ENCODE measurements at places on chromosomes 4 and X. TPM values are rescaled to one million over a fixed set of nuclear protein-coding genes. Genes with fewer than 3 reads are reported as not detected.
A peak's percentile ranks its signal among the peaks of the same experiment; 100 is the strongest.

GRCh38 chrX:75051047-75051446, 105.0 kb downstream of the ABCB7 start:
- no peak for DNase-seq
- H3K27ac ChIP-seq = no peak overlapping the region
- no peaks in the 10 kb centered on the region for H3K36me3 ChIP-seq
- H3K4me1 ChIP-seq = no peaks in the 10 kb centered on the region
- no peak overlapping the region for H3K4me3 ChIP-seq

DNA sequence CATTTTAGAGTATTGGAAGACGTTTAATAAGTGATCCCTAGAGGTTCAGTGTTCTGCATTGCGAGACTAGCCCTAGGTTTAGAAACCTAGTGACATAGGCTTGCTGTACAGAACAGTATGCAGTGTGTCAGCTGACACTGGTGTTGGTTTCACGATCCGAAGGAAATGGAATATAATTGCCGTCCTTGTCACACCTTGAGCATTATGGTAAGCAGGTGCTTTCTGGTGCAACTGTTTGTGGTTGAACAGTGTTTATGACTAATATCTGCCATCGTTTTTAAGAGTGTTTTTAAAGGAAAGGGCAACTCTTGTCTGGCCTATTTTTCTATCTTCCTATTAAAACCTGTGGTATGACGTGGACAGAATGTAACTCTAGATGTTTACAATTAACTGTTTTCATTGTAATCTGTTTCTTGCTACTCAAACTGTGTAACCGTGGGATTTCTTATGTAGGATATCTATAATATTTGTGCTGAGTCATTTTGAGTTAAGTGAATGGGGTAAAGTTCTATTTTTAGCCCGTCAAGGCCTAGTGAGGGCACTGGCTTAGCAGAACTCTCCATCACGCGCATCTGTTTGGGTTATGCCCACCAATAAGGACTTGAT, 53.8 kb upstream of the TBC1D14 start:
- H3K27me3 ChIP-seq = no peaks in the 10 kb centered on the region
- peaks cover 23% of the 10 kb centered on the region for H3K4me1 ChIP-seq
- H3K27ac ChIP-seq = peak overlapping the region; percentile 47
- peaks cover 45% of the 10 kb centered on the region for H3K36me3 ChIP-seq
- no peak overlapping the region for H3K4me3 ChIP-seq

DNA sequence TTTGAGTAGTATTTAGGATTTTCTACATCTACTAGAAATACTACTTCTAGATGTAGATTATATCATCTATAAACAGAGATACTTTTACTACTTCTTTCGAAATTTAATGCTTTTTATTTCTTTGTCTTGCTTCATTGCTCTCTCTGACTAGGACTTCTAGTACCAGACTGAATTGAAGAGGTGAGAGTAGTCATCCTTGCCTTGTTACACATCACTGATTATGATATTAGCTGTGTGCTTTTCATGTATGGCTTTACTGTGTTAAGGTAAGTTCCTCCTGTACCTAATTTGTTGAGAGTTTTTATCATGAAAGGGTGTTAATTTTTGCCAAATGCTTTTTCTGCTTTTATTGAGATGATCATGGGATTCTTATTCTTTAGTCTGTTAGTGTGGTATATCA, 19.6 kb upstream of the IL2 start:
- no peaks in the 10 kb centered on the region for H3K27me3 ChIP-seq
- H3K36me3 ChIP-seq = no peaks in the 10 kb centered on the region
- no peak overlapping the region for H3K27ac ChIP-seq
- no peak overlapping the region for H3K4me3 ChIP-seq

DNA sequence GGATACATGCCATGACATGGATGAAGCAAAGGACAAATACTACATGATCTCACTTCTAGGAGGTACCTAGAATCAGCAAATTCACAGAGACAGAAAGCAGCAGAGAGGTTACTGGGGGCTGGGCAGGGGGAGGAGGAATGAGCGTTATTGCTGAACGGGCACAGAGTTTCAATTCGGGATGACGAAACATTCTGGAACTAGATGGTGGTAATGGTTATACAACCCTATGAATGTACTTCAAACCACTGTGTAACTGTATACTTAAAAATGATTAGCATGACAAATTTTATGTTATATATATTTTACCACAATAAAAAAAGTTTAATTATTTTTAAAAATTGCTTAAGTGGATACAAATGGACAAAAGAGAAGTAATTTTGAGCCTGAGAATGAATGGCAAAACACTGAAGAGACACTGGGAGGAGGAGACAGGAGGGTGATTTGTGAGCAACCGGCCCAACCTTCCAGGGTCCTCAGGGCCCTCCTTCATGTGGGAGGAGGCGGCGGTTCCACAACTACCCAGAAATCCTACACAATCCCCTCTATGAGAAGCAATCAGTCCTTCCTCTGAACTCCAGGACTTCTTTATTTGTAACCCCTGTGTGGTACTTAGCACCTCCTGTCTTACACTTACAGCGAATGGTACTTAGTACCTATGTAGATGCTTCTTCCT, 14.1 kb downstream of the ACSL1 start:
- no peaks in the 10 kb centered on the region for H3K27me3 ChIP-seq
- no peaks in the 10 kb centered on the region for H3K36me3 ChIP-seq

- no peak for DNase-seq
- no peak overlapping the region for H3K4me3 ChIP-seq
- H3K27ac ChIP-seq = no peak overlapping the region
- peaks cover 4% of the 10 kb centered on the region for H3K4me1 ChIP-seq
- H3K27me3 ChIP-seq = no peaks in the 10 kb centered on the region
Measured at GRCh38 chrX:40920351-40920750, 164.9 kb upstream of the USP9X start.

DNA sequence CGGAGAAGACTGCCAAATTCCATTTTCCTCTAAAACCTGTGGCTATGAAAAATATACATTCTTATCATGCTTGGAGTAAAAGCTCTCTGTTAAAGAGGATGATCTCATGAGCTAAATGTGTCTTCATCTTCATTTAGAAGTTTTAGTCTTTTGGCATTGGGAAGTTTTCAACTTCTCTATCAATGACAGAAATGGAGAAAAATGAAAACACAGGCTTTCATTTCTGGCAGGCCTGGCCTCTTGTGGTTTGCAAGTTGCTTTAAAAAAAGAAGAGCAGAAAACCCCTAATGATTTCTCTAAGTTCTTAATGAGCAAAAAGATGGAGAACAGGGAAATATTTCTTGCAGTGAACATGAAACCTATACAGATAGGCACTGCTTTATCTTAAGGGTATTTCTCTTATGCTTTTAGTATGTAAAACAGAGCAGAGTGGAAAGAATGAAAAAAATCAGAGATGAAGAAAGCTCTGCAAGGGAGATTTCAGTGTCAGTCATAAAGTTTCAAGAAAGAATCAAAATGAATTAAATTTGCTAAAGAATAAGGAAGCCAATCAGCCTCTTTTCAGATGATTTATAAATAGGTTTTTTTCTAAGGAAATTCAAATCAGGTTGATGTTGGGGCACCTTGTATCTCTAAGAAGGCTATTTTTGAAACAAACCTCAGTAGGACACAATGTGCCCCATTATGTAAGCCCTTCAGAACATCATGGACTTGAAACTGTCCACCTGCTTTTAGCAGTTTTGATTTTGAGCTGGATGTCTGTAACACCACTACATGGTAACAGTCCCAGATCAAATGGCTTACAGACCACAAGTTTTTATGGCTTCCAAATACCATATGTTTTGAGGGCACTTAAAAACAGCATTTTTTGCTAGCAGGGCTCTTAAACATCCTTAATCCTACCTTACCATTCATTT, 225.0 kb downstream of the GRIA3 start:
- H3K27me3 ChIP-seq = no peaks in the 10 kb centered on the region
- DNase-seq = peak; percentile 49
- H3K27ac ChIP-seq = peak overlapping the region; percentile 65
- H3K4me1 ChIP-seq = peaks cover 50% of the 10 kb centered on the region

DNA sequence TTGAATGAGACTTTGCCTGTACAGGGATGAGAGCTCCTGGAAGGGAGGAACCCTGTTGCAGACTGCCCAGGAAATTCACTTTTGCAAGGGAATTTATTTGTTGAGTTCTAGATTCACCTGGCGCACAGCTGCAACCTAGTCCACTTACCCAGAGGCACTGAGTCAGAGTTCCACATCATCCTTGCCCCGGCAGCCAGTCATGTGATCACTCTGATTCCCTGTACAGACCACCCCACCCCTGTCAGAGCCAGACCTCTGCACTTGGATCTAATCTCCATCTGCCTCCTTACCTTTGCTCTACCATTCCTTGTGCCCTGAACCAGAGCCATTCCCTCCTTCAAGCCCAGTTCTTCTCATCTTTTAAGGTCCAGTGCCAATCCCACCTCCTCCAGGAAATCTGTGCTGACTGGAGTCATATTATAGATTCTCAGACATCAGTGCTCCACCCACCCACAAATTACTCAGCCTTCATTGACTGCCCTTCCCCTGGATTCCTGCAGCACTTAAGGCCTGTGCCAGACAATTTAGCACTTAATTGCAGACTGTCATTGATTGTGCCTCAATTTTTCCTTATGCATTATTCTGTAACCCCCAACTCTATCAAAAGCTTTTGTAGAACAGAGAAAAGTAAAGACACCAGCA, 84.1 kb upstream of the MAGEA4 start:
- H3K4me3 ChIP-seq = no peak overlapping the region
- peak; percentile 44 for DNase-seq
- H3K27ac ChIP-seq = no peak overlapping the region
- H3K36me3 ChIP-seq = no peaks in the 10 kb centered on the region

DNA sequence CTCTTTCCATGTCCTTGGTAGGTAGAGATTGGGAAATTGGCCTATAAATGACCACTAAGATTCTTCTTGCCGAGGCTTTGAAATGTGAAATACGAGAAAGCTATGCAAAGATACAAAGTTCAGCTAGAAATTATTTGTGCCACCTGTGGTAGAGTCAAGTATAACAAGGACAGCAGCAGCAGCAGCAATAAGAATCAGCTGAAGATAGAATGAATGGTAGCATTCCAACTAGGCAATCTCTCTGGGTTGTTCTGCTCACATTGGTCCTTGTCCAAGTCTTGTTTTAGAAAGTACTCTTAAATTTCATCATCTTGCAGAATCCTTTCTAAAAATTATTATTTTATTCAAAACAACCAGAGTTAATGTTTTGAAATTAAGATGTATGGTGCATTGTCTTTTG, 67.8 kb upstream of the PCDH10 start:
- H3K4me3 ChIP-seq = no peak overlapping the region
- no peak for DNase-seq
- H3K27ac ChIP-seq = no peak overlapping the region
- no peaks in the 10 kb centered on the region for H3K4me1 ChIP-seq

GRCh38 chr4:173539986-173540385, 10.0 kb upstream of the HAND2 start:
- H3K36me3 ChIP-seq = no peaks in the 10 kb centered on the region
- H3K4me1 ChIP-seq = peaks cover 19% of the 10 kb centered on the region
- H3K27me3 ChIP-seq = no peaks in the 10 kb centered on the region
- DNase-seq = no peak

GRCh38 chr4:123784626-123785025, 388.0 kb downstream of the SPRY1 start:
- no peaks in the 10 kb centered on the region for H3K36me3 ChIP-seq
- H3K4me1 ChIP-seq = peaks cover 55% of the 10 kb centered on the region
- H3K27ac ChIP-seq = peak overlapping the region; percentile 78
- no peaks in the 10 kb centered on the region for H3K27me3 ChIP-seq
- DNase-seq = peak; percentile 21

- H3K4me3 ChIP-seq = no peak overlapping the region
- no peak overlapping the region for H3K27ac ChIP-seq
- no peaks in the 10 kb centered on the region for H3K36me3 ChIP-seq
- peak; percentile 57 for DNase-seq
Measured at GRCh38 chr4:1285790-1286553, 3.7 kb upstream of the MAEA start.

PDZD4 gene
- total RNA-seq = 1.5 TPM

MGAT4D gene
- total RNA-seq = not detected

AMBN gene
- total RNA-seq = not detected

RGN gene
- total RNA-seq = 6.2 TPM

STK32B gene
- total RNA-seq = 6.4 TPM

All from GM23248 (cell line).